Mucosa of gallbladder (tissue), 1 donor: ENCODE measurements at places on chromosomes 1 and 21. TPM values are rescaled to one million over a fixed set of nuclear protein-coding genes. Genes with fewer than 3 reads are reported as not detected.

- peak; percentile 39 for DNase-seq
Measured at GRCh38 chr1:156815307-156815826, 1.3 kb downstream of the SH2D2A start.

BARHL2 gene
- not detected for total RNA-seq

IGSF3 gene
- 21.6 TPM for total RNA-seq

RXFP4 gene
- total RNA-seq, result not detected

- DNase-seq, result no peak
Measured at GRCh38 chr1:115251856-115252255, 86.2 kb downstream of the NGF start.

- DNase-seq, result no peak
Measured at GRCh38 chr1:208225954-208226937, 17.9 kb downstream of the PLXNA2 start.

GRCh38 chr1:153122831-153123421, 9.6 kb upstream of the SPRR2F start:
- DNase-seq, result no peak

- DNase-seq, result no peak
Measured at GRCh38 chr1:86396498-86396890, 371 bp upstream of the ODF2L start.

GRCh38 chr1:170700842-170701615, 37.1 kb downstream of the PRRX1 start:
- DNase-seq, result no peak

GRCh38 chr21:26061437-26061836, 109.1 kb downstream of the APP start:
- DNase-seq, result no peak
